ENCODE measurements at places on chromosomes 16 and 17.

DNA sequence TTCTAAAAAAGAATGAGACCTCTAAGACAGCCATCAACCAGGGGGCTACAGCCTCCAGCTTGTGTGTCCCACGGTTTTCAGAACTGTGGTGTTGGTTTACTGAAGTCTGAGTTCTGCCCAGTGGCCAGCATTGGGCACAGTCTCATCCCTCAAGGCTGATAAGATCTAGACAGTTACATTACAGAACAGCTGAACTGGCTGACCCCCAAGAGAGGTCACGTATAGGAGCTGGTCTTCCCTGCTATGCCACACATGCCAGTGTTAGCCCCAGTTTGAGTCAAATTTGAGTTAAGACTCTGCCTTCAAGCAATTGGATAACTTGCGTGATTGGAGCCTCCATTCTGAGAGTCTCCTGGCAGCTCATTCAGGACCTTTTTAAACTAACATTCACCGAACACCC is 14.8 kb upstream of the NUP93 start:
- H3K27me3 ChIP-seq, result no peaks in the 10 kb centered on the region
- H3K27ac ChIP-seq, result no peak overlapping the region
- H3K4me1 ChIP-seq, result peaks cover under 1% of the 10 kb centered on the region
- H3K36me3 ChIP-seq, result no peaks in the 10 kb centered on the region
- no peak for DNase-seq

- H3K4me3 ChIP-seq, result no peak overlapping the region
- no peaks in the 10 kb centered on the region for H3K27me3 ChIP-seq
Measured at GRCh38 chr17:67035131-67036083, 8.9 kb upstream of the CACNG1 start.

GRCh38 chr17:61454381-61455323 is 2.4 kb downstream of the TBX4 start:
- H3K4me3 ChIP-seq, result peak overlapping the region; percentile 3
- no peaks in the 10 kb centered on the region for H3K36me3 ChIP-seq
- no peak for DNase-seq
- H3K4me1 ChIP-seq, result peaks cover 33% of the 10 kb centered on the region
- no peak overlapping the region for H3K27ac ChIP-seq

- H3K27me3 ChIP-seq, result no peaks in the 10 kb centered on the region
- H3K36me3 ChIP-seq, result no peaks in the 10 kb centered on the region
- H3K4me1 ChIP-seq, result no peaks in the 10 kb centered on the region
Measured at GRCh38 chr16:8088820-8089338, 501.4 kb downstream of the TMEM114 start.

- no peak for DNase-seq
- peaks cover 45% of the 10 kb centered on the region for H3K4me1 ChIP-seq
- H3K36me3 ChIP-seq, result no peaks in the 10 kb centered on the region
- H3K27me3 ChIP-seq, result no peaks in the 10 kb centered on the region
Measured at GRCh38 chr17:3891626-3892094, 1.2 kb downstream of the CAMKK1 start.

- H3K36me3 ChIP-seq, result peaks cover 9% of the 10 kb centered on the region
- no peak overlapping the region for H3K4me3 ChIP-seq
- no peaks in the 10 kb centered on the region for H3K27me3 ChIP-seq
- DNase-seq, result no peak
Measured at GRCh38 chr17:82791532-82791931, 39.7 kb downstream of the TBCD start.

Measured in activated naive CD4-positive, alpha-beta T cell treated with anti-CD3 and anti-CD28 coated beads for 36 hours (primary cell).